ENCODE measurements at places on chromosomes 16 and 17. TPM values are rescaled to one million over a fixed set of nuclear protein-coding genes. Genes with fewer than 3 reads are reported as not detected.

Gene PMP22
- not detected for total RNA-seq

Gene CA7
- 0.13 TPM for total RNA-seq

Gene NPIPB6
- total RNA-seq: 1.5 TPM

Gene C16orf74
- 0.33 TPM for total RNA-seq

Gene JUP
- 0.35 TPM for total RNA-seq

Gene TEX14
- 0.85 TPM for total RNA-seq

Gene DNAH17
- 0.08 TPM for total RNA-seq

Gene CCDC43
- total RNA-seq: 22.8 TPM

Gene VAT1L
- total RNA-seq: 0.05 TPM

Gene CIAO3
- total RNA-seq: 34.0 TPM

Gene SLC38A8
- total RNA-seq: not detected

Gene HSD11B2
- total RNA-seq: not detected

Gene KIF19
- total RNA-seq: 3.5 TPM

Gene ATP6V0C
- total RNA-seq: 125 TPM

Gene CHRNE
- total RNA-seq: 0.43 TPM

Gene TMEM235
- not detected for total RNA-seq

Gene TEX19
- not detected for total RNA-seq

Gene ABI3
- total RNA-seq: 48.2 TPM

Gene NEK8
- total RNA-seq: 3.5 TPM

Gene AOC2
- total RNA-seq: 1.0 TPM

Gene FSCN2
- total RNA-seq: 0.50 TPM

Gene KRTAP4-4
- total RNA-seq: not detected

Gene KRTAP4-9
- total RNA-seq: not detected

Gene G6PC1
- not detected for total RNA-seq

Gene TP53TG3E
- not detected for total RNA-seq

Gene PLD6
- total RNA-seq: 6.6 TPM

Gene IL21R
- 29.2 TPM for total RNA-seq

Gene RNF222
- total RNA-seq: 0.18 TPM

Gene ACSM5
- not detected for total RNA-seq

Gene PDILT
- total RNA-seq: not detected

Gene BCL7C
- total RNA-seq: 22.3 TPM

Gene TMEM100
- not detected for total RNA-seq
